ENCODE measurements at places on chromosomes 1 and 21.
A peak's percentile ranks its signal among the peaks of the same experiment; 100 is the strongest.

GRCh38 chr1:111963985-111964738, 25.3 kb downstream of the KCND3 start:
- no peak for DNase-seq

DNA sequence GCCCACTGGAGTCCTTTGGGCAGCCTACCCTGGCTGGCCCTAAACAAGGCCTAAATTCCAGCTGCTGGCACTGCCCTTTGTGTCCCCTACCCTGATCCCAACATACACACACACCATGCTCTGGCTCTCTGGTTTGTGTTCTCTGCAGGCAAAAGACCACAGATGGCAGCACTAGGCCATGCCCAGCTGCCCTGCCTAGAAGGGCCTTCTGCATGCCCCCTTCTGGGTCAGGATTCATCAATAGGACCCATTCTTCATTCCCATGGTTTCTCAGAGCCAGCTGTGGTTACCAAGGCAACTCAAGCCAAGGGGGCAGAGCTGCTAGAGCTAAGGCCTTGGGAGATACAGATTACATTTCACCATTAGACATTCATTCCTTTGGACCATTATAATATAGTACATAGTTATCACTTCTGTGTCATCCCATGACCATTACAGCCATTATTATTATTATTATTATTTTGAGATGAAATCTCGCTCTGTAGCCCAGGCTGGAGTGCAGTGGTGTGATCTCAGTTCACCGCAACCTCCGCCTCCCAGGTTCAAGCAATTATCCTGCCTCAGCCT, 17.5 kb downstream of the ASAP3 start:
- DNase-seq: no peak

DNA sequence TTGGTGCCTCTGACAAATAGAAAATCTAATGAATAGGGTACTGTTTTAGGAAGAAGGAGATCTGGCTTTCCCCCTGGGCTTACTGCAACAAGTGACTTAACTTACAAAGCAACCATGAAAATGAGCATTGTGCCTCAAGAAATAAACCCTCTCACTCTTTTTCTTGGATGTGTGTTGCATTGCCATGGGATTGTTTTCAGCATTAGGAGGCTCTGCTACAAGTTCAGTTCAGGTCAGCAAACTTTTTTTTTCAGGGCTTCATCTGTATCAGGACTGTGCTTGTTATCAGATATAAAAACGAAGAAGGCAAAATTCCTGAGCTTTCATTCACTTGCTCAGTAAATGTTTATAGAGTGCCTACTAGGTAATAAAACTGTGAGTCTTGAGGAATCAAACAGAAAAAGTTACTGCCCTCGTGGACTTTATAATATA, 37.8 kb upstream of the DOCK7 start:
- no peak for DNase-seq

DNA sequence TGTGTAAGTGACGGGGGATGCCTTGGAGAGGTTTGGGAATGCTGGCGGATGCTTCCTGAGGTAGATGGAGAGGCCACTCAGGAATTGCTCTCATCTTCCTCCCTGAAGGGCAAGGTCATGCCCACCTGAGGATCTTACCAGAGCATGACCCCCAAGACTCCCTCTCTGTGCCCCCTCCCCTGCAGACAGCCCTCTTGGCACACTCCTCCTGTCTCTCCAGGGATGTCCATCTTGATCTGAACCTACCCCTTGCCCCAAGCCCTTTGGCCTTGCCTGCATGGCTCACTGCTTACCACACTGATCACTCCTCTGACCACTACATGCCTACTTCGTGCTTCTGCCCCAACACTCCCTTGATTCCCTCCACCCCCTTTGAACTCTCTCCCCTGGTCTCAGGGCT, 17.9 kb upstream of the MPL start:
- no peak for DNase-seq

GRCh38 chr1:95093296-95093695, 20.5 kb upstream of the ALG14 start:
- no peak for DNase-seq

DNA sequence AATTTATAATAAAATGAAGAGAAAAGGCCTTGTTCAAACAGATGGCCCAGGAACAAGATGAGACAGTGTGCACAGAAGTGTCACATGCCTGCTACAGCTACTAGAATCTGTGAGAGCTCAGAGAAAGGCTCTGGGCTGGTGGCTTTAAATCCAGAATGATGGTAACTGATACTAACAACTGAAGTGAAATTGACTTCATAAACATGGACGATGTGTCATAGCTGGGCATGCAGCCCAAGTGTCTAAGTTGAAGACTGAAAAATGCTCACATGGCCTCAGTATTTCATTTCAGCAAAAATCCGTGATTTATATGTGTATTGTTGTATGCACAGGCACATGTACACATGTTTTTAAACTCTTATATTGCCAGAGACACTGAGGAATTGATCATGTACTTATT, 208.3 kb upstream of the RUNX1 start:
- peak; percentile 95 for DNase-seq

DNA sequence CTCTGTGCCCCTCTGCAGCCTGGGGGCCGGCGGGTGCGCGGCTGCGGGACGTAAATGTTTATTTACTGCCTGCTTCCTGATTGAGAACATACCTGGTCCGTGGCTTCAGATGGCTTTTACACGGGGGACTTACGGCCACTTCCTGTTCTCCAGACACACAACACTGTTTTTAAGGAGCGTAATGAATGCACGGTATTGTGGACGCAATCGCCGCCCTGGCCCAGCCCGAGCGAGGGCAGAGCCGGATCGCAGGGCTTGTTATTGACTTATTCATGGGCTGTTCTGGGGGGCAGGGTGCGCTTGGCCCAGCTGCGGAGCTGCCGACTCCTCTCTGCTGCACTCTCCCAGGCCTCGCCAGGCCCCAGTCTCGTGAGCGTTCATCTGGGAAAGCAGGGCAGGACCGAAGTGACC, 52.8 kb upstream of the ACTRT2 start:
- no peak for DNase-seq

- DNase-seq: peak; percentile 86
Observed at GRCh38 chr1:234589064-234589800, 20.7 kb downstream of the IRF2BP2 start.

GRCh38 chr1:203311368-203312301, 6.3 kb downstream of the BTG2 start:
- no peak for DNase-seq

GRCh38 chr21:39479814-39480182, 28.0 kb downstream of the SH3BGR start:
- no peak for DNase-seq

DNA sequence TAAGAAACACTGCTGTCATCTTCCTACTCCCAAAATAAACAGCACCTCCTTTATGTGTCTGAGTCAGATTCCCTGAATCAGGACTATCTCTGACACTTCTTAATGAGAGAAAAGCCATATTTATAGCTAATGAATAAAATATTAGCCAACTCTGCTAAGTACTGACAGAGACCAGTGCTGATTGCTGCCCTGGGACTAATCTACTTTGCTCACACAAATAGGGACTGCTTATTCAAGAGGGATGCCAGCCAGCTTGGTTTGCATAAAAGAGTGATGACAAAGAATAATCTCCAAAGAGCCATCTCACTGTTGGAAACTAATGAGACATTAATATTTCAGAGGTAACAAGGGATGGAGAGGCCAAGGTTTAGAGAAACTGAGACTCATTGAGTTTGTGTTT, 36.4 kb downstream of the FYB2 start:
- no peak for DNase-seq

DNA sequence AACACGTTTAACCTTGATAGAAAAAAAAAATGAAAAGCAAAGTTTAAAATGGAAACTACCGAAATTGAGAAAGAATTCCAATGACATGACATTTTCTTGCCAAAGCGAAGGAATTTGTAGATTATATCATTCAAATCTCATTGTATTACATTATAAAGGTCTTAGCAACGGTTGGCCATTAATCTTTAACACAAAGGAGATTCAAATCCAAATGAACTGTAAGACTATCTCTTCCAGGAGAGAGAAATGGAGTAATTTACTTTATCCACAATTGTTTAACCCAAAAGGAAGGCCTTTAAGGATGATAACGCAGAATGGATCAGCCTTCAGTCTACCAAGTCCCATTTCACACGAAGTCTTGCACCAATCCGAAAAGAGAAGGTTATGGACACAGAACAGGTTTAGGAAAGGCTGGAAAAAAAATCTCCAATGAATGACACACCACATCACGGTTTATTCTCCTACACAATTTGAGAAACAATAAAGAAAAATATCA, 1.5 kb downstream of the ENAH start:
- DNase-seq: peak; percentile 43

DNA sequence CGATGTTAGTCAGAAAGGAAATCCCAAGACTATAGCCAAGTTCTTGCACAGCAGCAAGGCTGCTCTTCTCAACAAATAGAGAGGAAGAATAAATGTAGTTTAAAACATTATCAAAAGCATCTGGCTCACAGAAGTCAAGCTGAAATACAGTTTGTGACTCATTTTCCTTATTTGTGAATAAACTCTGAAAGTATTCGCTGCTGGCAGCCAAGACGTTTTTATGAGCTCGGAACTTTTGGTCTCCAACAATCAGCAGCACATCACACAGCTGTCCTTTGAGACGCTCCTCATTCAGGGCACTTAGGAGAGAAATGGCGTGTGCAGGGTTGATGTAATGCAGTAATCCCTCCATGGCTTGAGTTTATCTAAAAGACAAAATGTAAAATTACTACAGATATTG, 16.4 kb downstream of the ZBTB21 start:
- DNase-seq: no peak

DNA sequence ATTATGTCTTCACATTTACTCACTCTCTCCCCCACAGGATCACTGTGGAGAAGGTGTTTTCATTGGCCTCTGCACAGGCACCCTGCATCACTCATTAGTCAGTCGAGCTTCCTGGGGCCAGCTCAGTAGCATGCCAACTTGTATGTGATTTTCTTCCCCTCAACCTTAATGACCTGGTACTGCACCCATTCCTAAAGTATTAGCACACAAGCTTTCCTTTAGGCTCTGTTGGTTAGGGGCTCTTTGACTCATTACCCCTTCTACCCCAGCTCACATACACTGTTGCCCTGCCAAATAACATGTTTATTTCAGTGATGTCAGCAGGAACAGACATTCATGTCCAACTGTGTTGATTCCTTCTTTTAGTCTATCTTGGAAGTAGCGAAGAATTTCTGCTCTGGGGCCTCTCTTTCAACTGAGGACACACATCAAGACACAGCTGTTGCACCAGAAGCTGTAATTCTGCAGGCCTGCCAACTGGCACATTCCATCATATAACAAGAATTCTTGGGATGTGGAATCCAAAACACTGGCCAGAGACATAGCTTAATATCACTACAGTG, 603.5 kb upstream of the ADAMTS5 start:
- peak; percentile 93 for DNase-seq

GRCh38 chr21:46448108-46448507, 10.6 kb upstream of the DIP2A start:
- DNase-seq: no peak

DNA sequence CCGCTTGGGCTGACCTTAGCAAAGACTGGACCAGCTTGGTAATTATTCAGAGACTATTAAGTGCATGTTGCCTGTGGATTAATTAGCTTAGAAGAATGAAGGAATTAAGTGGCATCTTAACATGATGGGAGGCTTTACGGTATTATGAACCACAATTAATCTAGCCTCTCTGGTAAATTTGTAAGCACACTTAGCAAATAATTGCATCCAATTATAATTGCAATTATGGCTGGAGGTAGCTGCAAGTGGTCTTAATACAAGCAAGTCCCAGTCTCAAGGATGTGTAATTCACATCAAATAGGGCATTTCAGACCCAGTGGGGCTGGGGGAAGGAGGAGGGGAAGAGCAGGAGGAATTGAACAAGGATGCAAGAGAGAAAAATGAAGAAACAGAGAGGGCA, 151.6 kb downstream of the CNIH3 start:
- no peak for DNase-seq

DNA sequence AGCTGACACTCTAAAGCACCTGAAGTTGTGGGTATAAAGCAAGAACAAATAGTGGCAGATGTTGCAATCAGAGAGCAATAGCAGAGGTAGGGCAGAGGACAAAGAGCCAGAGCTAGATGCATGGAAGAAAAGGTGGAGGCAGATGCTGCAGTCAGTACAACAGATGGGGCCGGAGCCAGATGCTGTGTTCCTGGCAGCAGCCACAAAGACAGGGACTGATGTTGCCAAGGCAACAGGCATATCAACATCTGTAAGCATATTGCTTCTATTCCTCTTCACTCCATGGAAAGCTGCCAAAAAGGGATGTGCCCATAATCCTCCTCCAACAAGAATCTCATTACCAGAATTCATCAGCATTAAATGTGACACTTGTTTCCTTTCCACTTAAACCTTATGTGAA, 108.0 kb downstream of the TNNI3K start:
- no peak for DNase-seq

DNA sequence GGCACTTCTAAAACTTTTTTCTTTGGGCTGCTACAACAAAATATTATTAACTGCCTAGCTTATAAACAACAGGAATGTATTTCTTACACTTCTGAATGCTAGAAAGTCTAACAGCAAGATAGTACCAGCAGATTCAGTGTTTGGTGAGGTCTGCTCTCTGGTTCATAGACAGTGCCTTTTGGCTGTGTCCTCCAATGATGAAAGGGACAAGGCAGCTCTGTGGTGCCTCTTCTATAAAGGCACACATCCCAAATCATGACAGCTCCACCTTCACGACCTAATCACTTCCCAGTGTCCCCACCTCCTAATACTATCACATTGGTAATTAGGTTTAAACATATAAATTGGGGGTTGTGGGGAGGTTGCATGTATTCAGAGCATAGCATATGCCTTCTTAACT, 9.5 kb downstream of the CFH start:
- DNase-seq: no peak

DNA sequence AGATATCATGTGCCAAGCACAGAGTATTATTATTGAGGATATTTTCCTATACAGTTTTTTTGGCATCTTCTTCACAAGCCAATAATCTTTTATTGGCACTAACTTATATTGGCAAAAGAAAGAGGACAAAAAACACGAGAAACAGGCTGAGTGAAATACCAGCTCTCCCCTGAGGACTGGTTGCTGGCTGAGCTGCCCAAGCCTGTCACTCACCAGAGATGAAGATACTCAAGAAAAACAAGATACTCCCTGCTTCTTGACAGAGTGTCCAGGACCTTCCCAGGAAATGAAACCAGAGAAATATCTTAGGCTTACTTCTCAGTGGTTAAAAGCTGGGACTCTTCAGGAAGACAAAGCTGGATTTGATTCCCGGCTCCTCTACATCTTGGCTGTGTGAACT, 35.9 kb upstream of the ATP1B1 start:
- peak; percentile 34 for DNase-seq

GRCh38 chr1:194227161-194227560, 1040.7 kb upstream of the B3GALT2 start:
- peak; percentile 64 for DNase-seq

GRCh38 chr1:50232336-50232735, 123.6 kb downstream of the ELAVL4 start:
- DNase-seq: no peak
